ENCODE measurements at places on chromosomes 6 and 20.

DNA sequence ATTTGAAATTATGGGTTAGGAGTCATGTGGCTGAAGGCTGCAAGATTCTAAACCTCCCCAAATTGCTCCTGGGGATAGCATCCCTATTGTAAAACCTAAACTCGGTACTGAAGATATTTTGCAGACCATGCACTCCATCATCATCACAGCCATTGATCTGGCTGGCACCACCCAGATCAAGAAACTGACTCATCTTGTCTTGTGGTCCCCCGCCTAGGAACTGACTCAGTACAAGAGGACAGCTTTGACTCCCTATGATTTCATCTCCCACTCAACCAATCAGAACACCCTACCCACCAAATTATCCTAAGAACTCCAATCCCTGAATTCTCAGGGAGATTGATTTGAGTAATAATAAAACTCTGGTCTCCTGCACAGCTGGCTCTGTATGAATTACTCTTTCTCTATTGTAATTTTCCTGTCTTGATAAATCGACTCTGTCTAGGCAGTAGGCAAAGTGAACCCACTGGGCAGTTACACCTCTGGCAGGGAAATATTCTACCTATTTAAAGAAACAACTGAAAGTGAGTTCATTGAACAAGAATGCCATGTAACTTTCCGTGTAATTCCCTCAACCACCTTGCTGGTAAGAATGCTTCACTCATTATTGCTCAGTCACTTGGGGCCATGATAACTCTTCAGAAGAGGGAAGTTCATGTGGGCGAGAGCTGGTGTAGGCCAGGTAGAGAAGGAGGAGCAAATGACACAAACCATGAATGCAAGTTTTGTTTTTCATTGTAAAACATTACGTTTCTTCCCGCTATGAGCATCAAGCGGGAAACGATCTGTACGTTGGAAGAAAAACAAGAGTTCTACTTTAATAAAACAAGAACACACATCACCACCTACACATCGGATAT lies 602.9 kb upstream of the ARID1B start:
- no peak for DNase-seq

DNA sequence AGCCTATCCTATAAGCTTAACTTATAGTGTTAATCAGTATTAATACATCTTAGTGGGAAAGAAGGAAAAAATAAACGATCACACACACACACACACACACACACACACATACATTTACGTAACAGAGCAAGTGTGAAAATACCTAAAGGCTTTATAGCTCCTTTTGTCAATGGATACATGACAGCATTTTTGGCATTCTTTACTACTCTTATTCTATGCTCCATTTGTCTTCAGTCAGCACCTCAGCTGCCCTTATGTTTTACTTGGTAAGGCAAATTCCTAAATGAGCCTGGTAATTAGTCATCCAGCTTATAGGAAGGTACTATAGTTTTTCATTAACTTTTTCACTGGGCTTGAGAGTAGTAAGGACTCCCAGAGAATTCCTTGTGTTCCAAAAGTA lies 25.1 kb upstream of the SLC17A3 start:
- no peak for DNase-seq

- no peak for DNase-seq
These were observed 6.0 kb downstream of the RAB5IF start for GRCh38 chr20:36611625-36612024.

- DNase-seq: no peak
These were observed 28.3 kb downstream of the RNASET2 start for GRCh38 chr6:166927935-166928643.

DNA sequence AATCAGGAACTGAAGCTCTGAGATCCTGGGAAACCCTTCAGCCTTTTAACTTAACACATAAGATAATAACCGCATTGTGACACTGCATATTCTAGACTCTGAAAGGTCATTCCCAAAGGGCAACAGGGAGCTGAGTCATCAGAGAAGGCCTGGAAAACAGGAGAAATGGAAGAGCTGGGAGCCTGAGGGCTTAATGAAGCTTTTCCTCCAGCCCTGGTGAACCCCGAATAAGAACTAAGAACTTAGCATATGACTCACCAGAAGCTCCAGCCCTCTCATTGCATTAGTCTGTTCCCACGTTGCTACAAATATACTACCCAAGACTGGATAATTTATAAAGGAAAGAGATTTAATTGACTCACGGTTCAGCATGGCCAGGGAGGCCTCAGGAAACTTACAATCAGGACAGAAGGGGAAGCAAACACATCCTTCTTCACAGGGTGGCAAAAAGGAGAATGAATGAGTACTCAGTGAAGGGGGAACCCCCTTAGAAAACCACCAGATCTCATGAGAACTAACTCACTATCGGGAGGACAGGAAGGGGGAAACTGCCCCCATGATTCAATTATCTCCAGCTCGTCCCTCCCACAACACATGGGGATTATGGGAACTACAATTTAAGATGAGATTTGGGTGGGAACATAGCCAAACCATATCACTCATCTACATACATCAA lies 648.5 kb downstream of the TFAP2A start:
- no peak for DNase-seq

GRCh38 chr6:28357036-28357435 lies 7.3 kb downstream of the ZKSCAN3 start:
- no peak for DNase-seq

- DNase-seq: no peak
These were observed 33.9 kb downstream of the SUN5 start for GRCh38 chr20:32970115-32970972.

DNA sequence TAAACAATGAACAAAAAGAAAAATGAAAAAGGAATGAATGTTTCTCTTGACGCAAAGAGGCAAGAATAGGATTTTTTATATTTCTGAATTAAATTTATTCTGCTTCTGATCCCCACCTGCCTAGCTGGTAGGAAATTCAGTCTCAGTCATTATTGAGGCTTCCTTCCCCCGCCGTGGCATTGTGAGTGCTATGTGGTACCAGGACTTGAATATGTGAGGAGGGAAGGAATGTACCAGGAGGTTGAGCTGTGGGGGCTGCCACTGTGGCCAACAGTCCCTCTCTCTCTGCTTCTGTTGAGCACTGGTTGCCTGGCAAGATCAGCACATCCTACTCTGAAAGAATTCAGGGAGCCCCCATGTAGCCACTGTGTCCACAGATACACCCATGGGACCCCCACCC lies 368.1 kb upstream of the JARID2 start:
- no peak for DNase-seq

- no peak for DNase-seq
These were observed 17.2 kb upstream of the PCK1 start for GRCh38 chr20:57543754-57544153.

DNA sequence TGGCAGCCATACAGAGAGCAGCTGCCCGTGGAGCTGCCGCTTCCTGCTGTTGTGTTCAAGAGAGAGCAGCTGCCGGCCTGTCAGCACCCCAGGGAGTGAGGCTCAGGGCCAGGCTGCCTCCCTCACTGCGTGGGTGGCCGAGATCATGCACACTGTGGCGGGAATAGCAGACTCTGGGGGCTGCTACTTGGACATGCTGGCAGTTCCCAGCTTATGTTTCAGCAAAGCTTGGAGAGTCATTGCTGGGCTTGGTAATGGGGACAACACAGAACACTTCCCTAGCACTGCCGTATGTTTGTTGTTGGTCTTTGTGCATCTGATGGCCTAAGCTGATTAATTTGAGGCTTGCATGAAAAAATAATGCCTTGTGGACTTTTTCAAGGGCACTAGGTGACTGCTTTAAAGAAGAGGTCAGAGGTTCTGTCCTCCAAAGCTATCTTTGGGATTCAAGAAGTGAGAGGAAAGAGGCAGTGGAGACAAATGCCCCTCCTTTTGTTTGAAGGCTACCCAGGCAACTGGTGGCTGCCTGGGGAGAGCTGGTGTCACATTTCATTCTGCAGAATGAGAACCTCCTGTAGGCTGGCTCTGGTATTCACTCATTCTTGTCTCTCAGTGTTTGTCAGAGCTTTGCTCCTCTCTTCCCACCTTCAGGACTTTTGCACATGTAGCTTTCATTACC lies 18.8 kb downstream of the MRAP2 start:
- DNase-seq: no peak

Data from stimulated activated CD4-positive, alpha-beta T cell treated with anti-CD3 and anti-CD28 coated beads, TNF-alpha, amount 100 ng/mL, for 24 hours (primary cell).